ENCODE measurements at places on chromosomes 13 and 19.

DNA sequence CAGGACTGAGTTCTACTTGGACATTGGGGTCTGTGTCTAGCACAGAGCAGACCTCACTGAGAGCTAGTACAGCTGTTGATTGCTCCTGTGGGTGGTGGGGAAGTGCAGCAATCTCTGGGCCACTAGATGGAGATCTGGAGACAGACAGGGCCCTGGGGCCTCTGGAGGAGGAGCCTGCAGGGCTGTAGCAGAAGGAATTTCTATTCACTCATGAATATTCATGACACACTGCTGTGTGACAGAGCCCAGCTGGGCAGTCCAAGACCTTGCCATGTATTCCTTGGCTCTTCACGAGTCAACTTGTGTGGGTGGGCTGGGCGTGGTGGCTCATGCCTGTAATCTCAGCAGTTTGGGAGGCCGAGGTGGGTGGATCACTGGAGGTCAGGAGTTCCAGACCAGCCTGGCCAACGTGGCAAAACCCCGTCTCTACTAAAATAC lies 37.5 kb downstream of the SUGP2 start:
- no peak for DNase-seq

GRCh38 chr13:82829040-82829439 lies 1053.2 kb downstream of the SLITRK1 start:
- no peak for DNase-seq

GRCh38 chr13:74768521-74769085 lies 634.4 kb upstream of the KLF12 start:
- no peak for DNase-seq

DNA sequence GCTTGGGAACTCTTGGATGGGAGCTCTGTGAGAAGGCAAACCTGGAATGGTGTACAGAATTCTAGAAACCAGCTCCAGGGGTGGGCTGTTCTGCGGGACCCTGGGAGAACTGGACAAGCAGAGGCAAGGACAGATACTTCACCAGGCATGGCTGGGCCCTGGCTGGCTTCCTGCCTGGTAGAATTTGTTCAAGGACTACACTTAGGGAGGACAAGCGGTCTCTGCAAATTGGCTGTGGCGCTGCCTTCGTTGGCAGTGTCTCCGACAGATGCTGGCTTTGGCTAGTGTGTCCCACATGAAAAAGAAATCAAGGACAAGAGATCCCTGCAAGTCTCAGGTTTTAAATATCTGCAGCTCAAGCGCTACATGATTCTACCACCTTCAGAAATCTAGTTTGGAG lies 12.4 kb downstream of the CEBPG start:
- DNase-seq, result no peak

DNA sequence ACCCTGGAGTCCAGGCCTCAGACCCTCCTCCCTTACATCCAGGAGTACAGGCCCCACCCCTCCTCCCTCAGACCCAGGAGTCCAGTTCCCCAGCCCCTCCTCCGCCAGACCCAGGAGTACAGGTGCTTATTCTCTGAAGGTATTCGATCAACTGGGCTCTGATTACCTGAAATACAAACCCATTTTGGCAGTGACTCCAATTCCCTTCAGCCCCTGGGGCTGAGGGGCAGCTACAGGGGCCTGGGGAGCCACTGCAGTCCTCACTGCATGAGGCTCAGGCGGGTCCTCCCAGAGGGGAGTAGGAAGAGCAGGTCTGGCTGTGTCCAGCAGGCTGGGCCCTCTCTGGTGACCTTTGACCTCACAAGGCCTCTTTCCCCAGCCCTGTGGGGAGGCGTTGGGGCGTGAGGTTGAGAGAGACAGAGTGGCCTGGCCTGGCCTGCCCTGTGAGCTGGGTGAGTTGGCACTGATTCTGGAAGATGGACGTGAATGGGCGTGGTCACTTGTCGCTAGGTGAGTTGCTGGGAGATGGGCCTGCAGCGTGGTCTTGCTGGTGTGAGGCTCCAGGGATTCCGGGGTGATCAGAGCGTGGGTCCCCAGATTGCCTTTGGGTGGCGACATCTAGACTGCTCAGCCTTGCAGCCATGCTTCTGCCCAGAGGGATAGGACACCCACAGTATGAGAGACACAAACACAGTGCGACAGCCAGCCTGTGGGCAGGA lies 3.1 kb downstream of the BCAT2 start:
- DNase-seq, result no peak

DNA sequence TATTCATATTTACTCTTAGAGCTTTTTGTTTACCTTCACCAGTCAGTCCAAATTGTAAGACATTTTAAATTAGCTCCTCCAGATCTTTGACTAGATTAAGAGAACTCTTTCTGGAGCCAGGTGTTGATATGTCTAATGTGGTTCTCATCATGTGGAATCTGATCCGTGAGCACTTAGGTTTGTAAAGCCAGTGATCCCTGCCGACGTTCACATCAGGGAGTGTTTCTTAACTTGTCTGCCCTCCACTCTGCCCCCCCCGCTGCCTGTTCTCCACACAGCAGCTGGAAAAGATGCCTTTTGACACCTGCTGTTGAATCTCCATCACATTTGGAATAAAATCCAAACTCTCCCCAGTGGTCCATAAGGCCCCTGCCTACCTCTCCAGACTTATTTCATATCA lies 17.7 kb downstream of the METTL21C start:
- DNase-seq, result no peak

DNA sequence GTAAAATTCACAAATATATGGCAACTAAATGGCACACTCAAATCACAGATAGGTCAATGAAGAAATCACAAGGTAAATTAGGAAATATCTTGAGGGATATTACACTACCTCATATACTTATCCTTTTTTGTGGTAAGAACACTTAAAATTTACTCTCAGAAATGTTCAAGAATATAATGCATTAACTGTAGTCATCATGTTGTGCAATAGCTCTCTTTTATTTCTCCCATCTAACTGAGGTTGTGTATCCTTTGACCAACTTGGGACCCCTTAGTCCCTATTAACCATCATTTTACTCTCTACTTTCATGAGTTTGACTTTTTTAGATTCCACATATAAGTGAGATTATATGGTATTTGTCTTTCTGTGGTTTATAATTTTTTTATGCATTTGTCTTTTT lies 52.6 kb downstream of the WTIP start:
- no peak for DNase-seq
